ENCODE measurements at places on chromosomes 16 and 17.

DNA sequence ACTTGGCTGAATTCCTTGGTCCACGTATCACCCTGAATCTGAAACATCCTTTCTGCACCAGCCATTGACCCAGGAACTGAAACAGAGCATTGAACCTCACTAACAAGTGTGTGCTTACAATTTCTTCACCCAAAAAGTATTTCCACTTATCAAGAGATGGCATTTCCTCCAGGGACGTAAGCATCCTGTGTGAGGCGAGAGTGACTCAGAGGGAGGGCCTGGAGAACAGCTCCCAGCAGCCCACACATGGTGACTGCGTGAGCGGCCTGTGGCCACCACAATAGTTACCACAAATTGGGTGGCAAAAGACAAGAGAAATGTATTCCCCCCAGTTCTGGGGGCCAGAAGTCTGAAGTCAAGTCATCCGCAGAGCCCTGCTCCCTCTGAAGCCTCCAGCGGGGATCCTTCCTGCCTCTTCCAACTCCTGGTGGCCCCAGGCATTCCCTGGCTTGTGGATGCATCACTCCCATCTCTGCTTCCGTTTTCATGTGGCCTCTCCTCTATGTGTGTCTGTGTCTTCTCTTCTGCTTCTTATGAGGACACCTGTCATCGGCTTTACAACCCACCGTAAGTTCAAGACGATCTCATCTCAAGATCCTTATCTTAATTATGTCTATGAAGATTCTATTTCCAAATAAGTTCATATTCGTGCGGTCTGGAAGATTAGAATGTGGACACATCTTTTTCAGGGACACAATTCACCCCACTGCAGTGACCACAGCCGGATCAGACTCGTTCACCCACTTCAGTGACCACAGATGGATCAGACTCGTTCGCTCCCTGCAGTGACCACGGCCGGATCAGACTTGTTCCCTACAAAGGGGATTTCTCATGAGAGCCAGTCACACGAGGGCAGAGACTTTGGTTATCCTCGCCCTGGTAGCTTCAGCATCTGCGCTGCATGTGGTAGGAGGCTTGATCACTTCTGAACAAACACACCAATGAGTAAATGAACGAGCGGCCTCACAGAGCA, 122.6 kb upstream of the FOXF1 start:
- DNase-seq: no peak

GRCh38 chr17:45043813-45044540, 7.5 kb downstream of the DCAKD start:
- no peak for DNase-seq

DNA sequence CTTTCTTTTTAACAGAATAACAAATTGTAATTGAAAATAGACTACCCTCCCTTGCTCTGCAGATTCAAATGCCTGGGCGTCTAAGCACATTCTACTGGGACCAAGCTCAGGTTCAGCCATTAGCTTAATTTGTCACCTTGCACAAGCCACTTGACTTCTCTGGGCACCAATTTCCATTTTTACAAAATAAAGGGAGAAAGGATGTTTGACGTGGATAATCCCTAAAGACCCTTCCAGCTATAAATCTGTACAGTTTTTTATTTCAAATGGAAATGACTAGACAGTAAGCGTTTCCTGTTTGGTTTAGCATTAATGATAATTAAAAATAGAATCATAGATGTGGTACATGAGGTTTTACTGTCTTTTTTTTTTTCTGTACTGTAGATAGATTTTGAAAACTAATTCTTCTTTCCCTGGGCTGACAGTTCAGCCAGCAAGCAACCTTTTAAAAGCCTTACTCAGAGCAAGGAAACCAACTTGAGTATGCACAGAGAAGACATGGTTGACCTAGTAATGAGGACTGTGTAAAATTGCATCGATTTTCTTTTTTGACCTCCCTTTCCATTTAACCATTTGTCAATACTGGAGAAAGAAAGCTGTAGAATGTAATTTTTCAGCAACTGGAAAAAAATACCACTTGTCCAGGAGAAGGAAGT, 1329.5 kb upstream of the CDH8 start:
- DNase-seq: no peak

DNA sequence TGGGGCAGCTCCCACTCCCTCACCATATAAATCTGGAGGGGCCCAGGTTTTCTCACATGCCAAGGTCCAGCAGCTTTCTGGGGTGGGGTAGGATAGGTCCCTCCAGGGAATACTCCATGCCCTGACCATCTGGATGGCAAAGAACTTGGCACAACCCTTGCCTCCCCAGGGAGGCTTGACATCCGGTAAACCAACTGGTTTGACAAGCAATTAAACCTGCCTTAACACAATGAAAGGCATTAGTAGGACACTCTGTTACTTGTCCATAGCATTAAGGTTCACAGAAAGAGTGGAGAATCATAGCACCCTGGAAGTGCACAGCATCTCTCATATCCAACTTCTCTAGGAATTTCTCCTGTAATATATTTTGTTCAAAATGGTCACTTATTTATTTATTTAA, 63.9 kb upstream of the MAF start:
- DNase-seq: no peak

DNA sequence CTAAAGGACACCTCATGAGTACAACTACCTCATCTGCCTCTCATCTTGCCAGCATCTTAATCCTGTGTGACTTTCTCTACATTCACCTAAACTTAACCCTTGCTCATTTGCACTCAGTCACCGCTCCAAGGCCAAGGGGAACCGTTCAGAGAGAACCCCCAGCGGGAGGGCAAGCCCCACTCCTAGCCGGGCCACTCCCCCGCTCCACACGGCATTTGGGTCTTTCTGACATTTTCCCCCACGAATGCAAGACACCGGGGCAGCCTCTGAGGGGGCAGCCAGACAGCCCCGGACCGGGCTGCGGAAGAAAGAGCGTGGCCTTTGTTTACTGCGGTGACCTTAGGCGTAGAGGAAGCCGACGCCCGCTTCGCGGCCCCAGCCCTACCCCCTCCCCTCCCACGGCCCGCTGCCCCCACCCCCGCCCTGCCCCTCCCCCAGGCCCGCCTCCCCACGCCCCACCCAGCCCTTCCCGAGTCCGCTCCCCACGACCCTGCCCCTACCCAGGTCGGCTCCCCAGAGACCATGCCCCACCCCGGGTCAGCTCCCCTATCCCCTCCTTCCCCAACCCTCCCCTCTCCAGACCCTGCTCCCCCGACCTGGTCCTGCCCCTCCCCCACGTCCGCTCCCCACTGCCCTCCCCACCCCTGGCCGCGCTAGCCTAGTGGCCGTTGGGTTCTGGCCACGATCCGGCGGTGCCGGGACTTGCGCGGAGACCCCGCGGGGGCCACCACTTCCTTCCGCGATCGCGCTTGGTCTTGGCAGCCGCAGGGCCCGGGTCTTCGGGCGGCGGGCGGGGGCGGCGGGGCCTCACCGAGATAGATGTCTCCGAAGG, 789 bp downstream of the CSNK1D start:
- DNase-seq: peak; percentile 43
